ENCODE measurements at places on chromosomes 1 and 21.

GRCh38 chr1:203464226-203464625, 11.4 kb upstream of the PRELP start:
- no peak for DNase-seq

DNA sequence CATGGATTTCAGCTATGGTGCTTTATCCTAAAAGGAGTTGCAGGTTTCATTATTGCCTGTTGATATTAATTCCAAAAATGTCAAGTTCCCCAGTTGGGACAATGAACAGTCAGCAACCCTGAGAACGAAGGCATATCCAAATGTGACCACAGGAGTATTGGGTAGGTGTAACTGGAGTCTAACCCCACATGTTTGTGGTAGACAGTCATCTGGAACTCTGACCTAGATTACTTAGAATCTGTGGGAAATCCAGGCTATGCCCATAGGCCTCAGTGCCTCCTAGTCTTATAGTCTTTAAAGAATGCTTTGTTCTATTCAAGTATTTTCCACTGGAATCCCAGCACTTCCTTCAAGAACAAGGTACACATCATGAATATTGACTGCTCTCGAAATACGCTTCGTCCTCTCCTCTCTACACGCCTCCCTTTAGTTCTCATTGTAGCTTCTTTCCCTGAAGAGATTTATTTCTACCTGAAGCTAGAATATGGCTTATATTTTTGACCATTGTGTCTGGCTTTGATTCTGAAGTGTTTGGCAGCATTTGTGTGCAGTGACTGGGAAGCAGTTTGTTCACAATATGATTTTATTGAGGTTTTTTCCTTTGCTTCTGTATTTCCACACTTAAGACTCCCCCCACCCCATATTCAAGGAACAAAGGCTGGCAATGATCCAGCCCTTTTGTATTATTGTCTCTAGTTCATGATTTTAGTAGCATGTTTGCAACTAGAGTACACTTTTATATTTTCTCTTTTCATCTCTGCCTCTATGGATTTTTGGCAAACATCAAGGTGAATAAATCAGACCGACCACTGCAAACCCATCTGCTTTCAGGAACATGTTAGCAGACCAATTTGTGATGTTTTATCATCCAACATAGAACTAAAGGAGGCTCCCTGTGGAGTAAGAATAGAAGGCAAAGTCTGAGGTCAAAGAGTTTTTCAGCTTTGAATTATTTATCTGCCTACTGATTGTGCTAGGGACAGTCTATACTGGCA, 178.6 kb downstream of the GPR52 start:
- peak; percentile 13 for DNase-seq

DNA sequence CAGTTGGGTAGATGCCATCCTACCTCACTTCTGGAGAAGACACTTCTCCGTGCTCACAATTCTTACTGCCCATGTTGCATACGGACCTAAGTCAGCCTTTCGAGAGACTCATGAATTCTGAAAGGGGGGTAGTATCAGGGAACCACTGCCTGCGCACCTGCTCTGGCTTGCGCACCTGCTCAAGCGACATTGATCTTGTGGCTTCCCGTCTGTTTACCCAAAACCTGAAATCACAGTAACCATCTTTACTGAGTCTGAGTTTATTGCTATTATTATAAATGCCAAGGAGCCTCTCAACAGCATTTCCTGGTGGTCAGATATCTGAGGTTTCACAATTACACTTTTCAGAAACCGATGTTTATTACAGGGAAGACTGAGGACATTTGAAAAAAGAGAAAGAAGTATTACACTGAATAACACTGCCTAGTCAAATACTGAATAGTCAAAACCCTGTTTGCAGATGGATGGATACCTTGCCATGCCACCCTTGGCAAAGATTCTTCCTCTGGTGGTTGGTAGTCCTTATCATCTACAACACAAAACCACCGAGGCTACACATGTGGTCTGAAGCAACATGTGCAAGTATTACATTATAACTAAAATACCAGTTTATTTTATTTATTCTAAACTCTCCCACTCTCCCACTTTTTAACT, 208.7 kb downstream of the SIPA1L2 start:
- peak; percentile 38 for DNase-seq

DNA sequence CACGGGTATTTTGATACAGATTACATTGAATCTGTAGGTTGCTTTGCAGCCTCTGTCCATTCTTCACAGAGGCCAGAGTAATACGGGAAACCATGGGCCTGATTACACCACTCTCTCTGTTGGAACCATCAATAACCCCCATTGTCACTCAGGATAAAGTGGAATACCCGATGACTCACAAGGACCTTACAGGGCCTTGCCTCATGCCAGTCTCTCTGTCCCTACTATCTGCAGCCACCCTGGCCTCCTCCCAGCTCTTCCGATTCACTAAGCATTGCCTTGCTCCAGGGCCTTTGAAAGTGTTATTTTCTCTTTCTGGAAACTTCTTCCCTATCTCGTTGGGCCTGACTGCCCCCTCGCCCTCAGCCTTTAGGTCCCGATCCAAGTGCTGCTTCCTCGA, 61.7 kb downstream of the HMGB4 start:
- no peak for DNase-seq

DNA sequence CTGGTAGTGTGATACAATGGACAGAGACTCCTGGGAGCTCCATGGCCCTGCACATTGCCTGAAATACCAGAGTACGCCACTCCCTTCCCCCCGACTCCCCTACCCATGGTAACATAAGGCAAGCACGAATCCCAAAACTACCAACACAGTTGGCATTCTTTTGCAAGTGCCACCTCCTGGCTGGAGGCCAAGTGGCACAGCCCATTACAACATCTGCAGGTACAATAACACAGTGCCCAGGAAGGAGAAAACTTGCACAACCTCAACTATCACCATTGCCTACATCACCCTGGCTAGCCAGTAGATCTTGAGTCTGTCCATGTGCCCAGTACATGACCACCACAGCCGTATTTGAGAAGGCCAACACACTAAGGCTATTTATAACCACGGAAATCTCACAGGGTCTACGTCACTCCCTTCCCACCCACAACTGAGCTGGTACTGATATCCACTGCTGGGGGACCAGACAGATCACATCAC, 11.7 kb downstream of the ADAMTS1 start:
- no peak for DNase-seq

DNA sequence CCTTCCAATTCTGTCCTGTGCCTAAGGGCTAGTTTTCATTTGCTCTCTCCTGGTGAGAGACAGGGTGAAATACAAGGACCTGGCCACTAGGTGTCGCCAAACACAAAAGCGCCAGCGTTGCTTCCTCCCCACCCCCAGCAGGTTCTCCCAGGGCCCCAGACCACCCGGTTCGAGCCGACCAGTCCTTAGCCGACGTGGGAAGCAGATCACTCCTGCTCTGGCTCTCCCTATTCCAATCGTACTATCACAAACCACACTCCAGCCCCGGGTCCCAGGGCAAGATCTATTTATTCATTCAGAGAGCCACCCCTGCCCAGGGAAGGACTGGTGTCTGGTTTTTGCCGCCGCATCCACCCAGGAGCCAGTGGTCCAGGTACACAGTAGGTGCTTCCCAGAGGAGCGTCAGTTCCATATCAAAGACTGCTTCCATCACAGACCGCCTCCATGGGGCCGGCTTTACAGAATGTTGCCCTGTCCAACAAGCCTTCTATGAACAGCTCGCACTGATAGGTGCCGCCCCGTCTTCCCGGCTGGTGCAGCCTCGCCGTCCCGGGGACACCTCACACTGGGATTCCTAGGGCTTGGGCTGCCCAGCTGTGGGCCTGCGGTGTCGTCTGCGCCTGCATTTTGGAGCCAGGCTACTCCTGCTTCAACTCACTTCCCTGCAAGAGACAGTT, 35.0 kb downstream of the CTNNBIP1 start:
- peak; percentile 81 for DNase-seq

Data from NCI-H1092 (cell line).